ENCODE measurements at places on chromosomes 16 and 17.

- DNase-seq, result peak; percentile 99
Measured at GRCh38 chr16:1942810-1943726, at the start of gene MSRB1. Gene MSRB1, minus strand, starts transcription at chr16:1943199. Its CDS starts 43 bp downstream, at chr16:1943156.

GRCh38 chr16:324451-325334, 27.8 kb downstream of the AXIN1 start:
- peak; percentile 52 for DNase-seq

- no peak for DNase-seq
Measured at GRCh38 chr17:78232859-78233173, 1.4 kb downstream of the TMEM235 start.

DNA sequence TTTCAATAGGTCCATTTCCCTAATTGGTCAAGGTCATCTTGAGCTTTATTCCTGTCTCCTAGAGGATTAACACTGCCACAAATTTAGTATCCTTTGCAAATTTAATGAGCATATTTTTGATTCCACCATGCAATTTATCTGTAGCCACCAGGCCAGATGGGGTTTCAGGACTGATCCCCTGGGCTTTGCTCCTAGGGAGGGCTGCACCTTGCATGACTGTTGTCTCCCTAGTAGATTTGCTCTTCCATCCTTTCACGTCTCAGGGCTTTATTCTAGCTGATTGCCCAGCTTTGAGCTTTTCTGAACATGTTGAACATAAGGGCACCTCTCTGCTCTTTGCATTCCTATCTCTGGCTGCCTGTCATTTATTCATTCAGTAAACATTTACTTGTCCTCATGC, 7.7 kb upstream of the KCNH6 start:
- no peak for DNase-seq

DNA sequence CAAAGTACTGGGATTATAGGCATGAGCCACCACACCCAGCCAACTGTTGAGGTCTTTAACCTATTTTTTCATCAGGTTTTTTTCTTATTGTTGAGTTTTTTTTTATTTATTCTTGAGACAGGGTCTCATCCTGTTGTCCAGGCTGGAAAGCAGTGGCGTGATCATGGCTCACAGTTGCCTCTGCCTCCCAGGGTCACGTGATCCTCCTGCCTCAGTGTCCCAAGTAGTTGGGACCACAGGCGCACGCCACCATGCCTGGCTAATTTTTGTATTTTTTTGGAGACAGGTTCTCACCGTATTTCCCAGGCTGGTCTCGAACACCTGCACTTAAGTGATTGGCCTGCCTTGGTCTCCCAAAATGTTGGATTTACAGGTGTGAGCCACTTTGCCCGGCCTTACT, 95.9 kb downstream of the BCAS3 start:
- DNase-seq, result no peak

- no peak for DNase-seq
Measured at GRCh38 chr16:20311548-20311947, 15.8 kb downstream of the GP2 start.

DNA sequence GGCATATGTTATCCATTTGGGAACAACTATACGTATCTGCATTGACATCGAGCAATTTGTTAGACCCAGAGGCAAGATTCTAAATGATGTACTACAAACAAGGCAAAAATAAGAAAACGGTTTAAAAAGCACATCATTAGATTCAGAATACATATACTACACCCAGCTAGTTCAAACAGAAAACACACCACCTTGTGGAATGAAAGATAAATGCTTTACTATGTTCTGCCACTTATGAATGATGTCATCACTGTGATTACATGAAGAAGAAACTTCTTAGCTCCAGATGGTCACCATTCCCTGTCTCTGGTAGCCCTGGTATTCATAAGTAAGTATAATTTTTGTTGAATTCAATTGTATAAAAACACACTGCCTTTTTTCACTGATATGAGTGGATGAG, 7.8 kb downstream of the NACA2 start:
- no peak for DNase-seq

- no peak for DNase-seq
Measured at GRCh38 chr16:46482895-46483294, 138.3 kb downstream of the SHCBP1 start.

DNA sequence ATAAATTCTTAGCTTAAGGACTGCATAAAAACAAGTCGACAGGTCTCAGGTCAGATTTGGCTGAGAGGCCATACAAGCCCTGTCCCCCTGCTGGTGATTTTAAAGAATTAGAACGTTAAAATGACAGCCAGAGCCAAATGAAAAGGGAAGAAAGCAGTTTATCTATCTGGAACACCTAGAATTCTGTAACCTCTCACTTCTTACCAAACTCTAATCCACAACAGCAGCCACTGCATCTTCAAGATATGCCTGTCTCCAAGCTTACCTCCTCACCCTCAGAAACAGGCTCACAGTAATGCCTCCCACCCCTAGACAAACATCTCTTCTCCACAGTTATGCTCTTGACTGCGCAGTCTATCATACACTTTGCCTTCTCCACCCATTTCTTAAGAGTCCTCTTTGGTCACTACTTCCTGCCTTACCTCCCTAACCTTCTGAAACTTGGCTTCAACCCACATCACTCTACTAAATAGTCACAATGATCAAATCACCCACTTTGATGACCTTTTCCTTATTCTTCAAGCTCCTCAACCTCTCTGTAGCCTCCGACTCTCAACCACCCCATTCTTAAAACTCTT, 14.2 kb downstream of the ANKFY1 start:
- DNase-seq, result no peak

DNA sequence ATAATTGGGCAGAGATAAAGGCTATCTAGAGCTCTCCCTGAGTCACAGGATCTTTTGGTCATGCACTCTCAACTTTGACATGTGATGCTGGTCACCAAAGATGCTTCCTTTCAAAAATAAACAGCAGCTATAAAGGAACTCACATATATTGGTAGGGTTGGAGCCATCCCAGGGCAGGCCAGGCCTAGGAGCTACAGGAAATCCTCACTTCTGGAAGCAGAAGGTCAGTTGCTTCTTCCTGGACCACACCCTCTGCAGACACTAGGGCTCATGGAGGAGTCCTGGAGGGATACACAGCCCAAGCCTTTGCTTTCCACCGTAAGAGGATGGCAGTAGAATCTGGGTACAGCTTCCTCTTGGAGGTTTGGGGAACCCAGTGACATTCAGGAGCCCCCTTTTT, 24.6 kb downstream of the SOST start:
- no peak for DNase-seq

DNA sequence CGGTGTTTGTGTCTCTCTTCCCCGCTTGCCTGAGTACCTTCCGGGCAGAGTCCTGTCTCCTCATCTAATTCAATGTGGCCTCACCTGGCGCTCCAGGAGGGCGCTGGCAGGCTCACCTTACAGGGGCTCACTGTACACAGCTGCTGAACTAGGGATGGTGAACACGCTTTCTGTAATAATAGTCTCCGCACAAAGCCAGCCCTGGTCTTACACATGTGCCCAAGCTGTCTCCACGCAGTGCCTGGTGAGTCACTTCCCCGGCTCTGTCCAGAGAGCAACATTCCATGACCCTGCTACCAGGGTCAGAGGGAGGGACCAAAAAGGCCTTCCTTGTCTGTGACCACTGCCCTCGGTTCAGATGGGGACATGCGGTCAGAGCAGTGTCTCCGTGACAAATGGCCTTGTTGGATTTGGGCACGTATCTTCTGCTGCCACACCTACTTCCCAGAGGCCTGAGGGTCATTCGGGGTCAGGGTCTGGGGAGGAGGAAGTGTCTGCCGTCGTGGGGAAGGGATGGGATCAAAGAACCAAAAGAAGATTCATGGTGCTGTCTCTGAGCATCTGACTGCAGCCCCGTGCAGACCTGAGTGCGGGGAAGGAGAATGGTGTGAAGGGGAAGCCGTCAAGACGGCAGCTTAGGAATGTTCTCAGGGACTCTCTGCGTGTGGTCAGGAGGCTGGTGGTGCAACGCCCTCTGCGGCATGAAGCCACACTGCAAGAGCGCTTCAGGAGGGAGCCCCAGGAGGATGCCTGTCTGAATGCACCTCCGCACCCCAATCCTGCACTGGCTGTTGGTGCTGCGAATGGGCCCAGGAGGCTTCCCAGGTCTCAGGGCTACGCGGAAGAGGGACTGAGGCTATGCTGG, 68.8 kb downstream of the IL21R start:
- DNase-seq, result no peak

- no peak for DNase-seq
Measured at GRCh38 chr16:14020141-14020540, 51.0 kb upstream of the MRTFB start.

GRCh38 chr17:70242781-70243437, 73.6 kb downstream of the KCNJ2 start:
- no peak for DNase-seq

- no peak for DNase-seq
Measured at GRCh38 chr16:49860593-49860992, 4.7 kb upstream of the ZNF423 start.

DNA sequence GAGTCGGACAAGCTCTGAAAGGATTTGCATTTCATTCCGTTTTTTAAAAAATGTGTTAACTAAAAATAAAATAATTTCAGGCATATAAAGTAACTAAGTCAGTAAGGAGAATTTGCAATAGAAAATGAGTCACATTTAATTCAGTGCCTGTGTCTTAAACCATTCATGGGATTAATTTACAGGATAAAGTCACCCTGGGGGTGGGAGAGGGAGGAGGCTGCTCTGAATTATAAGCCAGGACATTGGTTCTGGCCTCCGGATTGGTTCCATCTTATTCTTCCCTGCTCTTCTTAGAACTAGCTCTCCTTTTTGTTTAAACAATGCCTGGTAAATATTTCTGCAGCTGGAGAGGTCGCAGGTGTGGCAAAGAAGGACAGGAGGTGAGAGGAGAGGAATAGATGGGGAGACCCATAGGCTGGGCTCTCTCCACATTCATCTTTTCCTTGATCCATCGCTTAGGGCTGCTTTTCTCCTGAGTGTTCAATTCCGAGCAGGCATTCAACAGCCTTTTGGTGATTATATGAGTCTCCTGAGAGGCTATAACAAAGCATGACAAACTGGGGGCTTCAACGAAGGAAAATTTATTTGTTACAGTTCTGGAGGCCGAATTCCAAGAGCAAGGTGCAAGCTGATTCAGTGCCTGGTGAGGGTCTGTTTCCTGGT, 319.2 kb downstream of the PHKB start:
- no peak for DNase-seq

DNA sequence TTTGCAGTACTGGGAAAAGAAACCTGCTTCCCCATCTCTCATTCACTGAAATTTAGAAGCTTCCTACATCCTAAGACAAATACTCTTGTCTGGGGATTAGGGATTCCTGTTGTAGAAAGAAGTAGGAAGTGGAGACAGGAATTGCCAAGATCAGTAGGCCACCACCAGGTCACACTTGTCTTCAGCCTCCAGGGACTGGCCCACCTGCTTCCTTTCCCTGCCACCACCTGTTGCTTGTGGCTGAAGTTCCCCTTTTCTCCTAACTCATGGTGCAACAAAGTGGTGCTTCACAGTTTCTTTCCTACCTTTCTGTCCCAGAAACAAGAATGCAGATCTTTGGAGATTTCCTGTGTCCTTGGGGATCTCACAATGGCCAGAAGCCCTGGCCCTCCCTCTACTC, 82.4 kb downstream of the WNT3 start:
- no peak for DNase-seq

GRCh38 chr17:49520386-49521087, 25.4 kb downstream of the NGFR start:
- no peak for DNase-seq

DNA sequence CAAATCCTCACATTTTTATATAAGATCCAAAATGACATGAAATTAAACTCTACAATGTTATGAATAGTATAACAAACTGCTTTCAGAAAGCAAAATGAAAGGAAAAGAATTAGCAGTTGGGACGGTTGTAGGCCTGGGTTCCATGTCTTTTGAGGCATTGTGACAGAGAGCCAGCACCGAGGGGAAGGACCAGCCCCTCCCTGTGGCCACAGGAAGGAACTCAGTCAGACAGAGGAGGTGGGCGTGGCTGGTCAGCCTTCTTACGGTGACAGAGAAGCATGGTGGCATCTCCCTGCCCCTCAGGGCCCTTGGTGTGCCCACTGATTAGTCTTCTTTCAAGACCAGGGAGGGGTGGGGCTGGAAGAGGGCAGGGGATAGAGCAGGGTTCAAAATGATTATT, 5.7 kb downstream of the ZNF319 start:
- DNase-seq, result no peak

DNA sequence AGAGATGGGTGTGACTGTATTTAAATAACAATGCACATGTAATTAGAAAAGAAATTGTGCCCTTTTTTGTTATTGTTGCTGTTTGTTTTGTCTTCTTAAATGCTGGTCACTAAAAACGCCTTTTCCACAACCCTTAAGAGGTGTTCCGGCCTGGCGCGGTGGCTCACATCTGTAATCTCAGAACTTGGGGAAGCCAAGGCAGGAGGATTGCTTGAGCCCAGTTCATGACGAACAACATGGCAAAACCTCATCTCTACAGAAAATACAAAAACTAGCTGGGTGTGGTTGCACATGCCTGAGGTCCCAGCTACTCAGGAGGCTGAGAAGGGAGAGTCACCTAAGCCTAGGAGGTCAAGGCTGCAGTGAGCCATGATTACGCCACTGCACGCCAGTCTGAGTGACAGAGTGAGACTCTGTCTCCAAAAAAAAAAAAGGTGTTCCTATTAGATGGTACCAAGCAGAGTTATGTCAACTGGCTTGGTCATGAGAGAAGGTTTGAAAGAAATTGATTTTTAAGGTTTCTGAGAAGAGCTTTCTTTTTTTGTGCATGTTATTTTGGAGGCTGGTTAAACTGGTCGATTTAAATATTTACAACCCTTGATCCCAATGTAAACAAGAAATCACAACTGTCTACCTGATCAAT, 23.5 kb upstream of the RFFL start:
- no peak for DNase-seq

- DNase-seq, result no peak
Measured at GRCh38 chr17:48909783-48910182, 1.6 kb downstream of the UBE2Z start.

DNA sequence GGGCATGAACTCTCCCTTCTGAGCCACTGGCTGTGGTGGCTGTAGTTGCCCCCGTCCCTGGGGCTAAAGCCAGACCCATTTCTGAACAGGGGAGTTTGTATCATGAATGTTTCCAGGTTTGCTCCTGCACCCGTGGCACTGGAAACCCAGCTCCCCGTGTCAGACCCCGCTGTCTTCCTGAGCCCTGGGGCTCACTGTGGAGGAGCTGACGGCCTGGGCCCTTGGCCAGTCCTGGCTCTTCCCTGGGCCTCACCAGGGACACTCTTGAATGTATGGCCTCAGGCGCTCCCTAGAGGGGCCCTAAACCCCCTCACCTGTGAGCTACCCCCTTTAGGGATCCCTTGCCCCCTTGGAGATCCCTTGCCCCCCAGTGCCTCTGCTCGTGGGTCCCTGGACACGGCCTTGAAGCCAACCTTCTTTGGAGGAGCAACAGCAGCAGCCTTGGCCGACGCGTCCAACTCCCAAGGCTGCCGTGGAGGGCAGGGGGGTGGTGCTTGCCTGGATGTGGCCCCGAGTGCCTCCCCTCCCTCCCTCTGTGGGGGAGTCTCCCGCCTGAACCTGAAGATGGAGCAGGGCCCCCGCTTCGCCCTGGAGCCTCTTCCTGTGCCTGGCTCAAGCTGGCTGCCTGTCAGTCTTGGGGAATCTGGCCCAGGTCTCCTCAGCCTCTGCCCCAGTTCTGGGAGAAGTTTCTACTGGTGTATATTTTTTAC, 15.9 kb downstream of the CASKIN2 start:
- no peak for DNase-seq
